NCI-H69 (cell line): ENCODE measurements at places on chromosomes 2 and 18.

DNA sequence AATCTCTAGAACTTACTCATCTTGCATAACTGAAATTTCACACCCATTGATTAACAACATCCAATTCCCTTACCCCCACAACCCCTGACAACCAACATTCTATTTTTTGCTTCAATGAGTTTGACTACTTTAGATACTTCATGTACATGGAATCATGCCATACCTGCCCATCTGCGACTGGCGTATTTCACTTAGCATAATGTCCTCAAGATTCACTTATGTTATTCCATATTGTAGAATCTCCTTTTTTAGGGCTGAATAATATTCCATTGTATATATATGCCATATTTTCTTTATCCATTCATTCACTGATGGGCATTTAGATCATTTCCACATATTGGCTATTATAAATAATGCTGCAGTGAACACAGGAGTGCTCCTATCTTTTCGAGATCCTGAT, 13.8 kb downstream of the CTAGE1 start:
- no peak for DNase-seq

DNA sequence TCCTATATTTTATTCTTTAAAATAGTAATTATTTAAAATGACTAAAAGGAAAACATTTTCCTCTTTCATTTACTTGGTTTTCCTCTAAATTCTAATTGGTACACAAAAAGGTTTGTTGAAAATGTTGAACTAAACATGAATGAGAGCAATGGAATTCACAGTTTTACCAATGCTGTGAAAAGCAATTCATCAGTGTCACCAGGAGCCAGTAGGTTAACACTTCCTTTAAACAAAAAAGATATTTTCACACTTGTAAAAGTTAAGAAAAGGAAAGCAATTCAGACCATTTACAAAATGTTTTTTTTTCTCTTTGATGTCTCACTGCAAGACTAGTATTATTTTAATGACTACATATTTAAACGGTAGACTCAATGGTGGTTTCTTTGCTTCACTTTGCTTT, 341.6 kb downstream of the RIT2 start:
- DNase-seq, result no peak

DNA sequence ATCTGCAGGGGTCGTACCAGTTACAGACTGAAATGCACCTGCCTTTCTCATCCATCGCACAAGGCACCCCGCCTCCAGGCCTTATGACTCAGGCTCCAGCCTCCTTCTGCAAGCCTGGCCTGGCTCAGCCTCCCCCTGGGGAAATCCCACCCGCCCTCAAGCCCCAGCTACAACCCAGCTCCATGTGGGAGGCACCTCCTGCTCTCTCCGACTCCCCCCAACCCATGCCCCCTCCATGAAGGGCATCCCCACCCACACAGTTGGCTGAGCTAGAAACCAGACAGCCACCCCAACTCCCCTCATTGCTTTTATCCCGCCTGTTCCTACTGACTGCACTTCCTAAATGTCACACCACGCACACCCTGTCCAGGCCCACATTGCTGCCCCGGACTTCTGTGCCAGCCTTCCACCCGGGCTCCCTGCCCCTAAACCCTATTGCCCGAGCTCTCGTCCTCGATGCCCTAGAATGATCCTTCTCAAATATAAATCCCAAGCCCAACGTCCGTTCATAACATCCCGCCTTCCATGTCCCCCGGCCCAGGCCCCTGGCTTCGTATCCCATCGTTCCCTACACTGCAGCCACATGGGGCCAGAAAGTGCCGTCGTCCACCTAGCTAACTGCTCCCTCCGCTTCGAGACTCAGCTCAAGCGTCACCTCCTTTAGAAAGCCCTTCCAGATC, 9.9 kb downstream of the DNMT3A start:
- peak; percentile 16 for DNase-seq

DNA sequence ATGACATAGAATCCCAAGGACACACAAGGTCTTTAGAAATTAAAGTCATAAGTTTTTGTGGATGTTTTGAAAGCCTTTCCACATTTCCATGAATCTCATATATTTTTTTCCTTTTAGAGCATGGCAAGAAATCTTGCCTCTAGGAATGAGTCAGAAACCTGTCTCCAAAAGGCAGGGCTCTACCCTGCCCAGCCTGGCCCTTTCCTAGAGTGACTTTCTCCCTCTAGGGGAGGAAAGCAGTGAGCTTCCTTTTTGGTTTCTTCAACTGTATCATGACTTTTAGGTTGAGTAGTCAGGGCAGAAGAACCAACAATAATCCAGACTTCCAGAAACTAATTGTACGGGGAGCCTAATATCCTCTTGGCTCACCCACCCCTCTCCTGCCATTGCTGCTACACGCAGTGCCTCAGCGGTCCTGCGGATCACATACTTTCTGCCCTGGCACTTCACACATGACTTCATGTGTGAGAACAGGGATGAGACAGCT, 300.3 kb downstream of the AGPS start:
- DNase-seq, result no peak

DNA sequence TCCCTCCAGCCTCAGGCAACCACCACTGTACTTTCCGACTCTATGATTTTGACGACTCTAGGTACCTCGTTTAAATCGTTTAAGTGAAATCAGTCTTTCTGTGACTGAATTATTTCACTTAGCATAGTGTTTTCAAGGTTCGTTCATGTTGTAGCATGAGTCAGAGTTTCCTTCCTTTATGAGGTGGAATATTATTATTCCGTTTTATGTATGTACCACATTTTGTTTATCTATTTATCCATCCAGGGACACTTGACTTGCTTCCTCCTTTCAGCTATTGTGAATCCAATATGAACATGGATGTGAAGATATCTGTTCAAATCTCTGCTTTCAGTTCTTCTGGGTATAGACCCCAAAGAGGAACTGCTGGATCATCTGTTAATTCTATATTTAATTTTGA, 19.1 kb downstream of the IL1R2 start:
- no peak for DNase-seq
